Sigmoid colon (tissue), 7 donors: ENCODE measurements at places on chromosomes 2 and 18. TPM values are rescaled to one million over a fixed set of nuclear protein-coding genes. Genes with fewer than 3 reads are reported as not detected.

GRCh38 chr2:4551691-4552474 lies 848.5 kb downstream of the DCDC2C start:
- DNase-seq, result no peak

The PLEKHH2 gene
- total RNA-seq, result 57.9 TPM

- DNase-seq, result no peak
These were observed 241.9 kb downstream of the BCL11A start for GRCh38 chr2:60311524-60311923.

The CLEC4F gene
- not detected for total RNA-seq

DNA sequence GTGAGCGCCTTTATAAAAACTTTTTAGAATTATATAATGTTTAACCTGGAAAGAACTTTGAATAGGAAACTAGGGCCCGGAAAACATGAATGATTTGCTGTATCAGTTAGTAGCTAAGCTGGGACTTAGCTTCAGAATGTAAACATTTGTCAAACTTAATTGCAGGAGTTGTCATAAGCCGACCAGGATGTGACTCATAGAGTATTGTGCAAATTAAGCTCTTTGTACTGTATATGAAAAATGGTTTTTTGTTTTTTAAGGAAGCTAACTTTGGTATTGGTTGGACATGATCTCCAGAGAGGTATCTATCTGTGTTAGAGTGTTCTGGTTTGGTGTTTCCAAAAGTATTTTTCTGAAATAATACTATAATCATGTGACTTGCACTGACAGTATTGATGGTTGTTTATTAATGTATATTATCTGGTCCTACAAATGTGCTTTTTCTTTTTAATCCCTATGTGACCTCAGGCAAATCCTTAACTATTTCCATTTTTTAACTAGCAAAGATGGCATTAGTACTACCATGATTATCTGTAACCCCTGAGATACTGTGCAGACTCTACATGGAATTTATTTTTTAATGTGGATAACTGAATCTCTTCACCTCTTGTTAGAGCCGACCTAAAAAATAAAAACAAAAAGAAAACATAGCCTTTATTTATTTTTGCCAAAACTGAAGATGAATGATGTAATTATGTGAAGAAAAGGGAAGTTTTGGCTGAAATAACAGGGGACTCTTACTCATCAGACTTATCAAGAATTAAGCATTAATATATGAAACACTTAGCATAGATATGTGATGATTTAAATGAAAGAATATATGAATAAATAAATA lies 11.7 kb downstream of the YIPF4 start:
- DNase-seq, result no peak

GRCh38 chr18:71252351-71252865 lies 963.6 kb downstream of the SOCS6 start:
- DNase-seq, result no peak

The STARD6 gene
- not detected for total RNA-seq

DNA sequence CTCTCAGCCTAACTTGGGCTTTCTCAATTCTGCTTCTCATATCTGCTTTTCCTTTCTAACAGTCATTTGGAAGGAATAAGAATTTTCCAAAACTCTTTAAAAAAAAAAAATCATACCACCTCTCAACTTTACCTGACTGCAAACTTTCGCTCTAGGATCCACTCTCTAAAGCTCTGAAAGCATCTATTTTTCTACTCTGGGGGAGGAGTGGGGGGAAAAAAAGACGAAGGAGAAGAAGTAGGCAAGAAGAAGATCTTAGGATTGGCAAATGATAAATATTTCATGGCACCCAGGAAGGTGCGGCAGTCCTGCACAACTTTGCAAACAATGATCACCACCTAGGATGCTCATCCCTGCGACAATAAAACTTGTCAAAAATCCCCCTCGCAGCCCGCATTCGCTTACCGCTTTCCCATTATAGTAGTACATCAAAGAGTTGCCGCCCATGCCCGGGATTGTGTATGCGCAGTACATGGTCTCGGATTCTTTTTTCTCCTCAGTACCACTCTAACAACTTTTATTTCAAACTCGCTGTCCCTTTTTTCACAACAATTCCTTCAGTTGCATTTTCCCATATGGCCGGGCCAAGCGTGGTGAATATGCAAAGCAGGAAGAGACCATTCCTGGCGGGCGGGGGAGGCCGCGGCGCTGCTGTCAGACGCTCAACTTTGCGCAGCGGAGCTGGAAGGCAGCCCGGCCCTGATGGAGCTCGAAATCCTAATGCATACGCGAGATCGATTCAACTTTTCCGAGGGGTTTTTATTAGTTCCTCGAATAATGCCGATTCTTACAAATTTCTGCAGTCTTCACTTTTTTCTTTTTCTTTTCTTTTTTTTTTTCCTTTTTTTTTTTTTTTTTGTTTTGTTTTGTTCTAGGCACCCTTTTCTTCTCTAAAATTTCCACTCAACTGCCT lies 266.5 kb downstream of the TCF4 start:
- peak; percentile 95 for DNase-seq

- DNase-seq, result no peak
These were observed 1640.1 kb upstream of the CELF4 start for GRCh38 chr18:39205565-39206195.

The NEB gene
- 0.49 TPM for total RNA-seq

The GALNT14 gene
- total RNA-seq, result 1.2 TPM

- no peak for DNase-seq
These were observed 17.8 kb downstream of the RASGRP3 start for GRCh38 chr2:33494155-33494779.

- no peak for DNase-seq
These were observed 677.2 kb downstream of the CCDC85A start for GRCh38 chr2:56860991-56861390.

GRCh38 chr18:44286049-44286448 lies 394.6 kb upstream of the SETBP1 start:
- DNase-seq, result no peak

DNA sequence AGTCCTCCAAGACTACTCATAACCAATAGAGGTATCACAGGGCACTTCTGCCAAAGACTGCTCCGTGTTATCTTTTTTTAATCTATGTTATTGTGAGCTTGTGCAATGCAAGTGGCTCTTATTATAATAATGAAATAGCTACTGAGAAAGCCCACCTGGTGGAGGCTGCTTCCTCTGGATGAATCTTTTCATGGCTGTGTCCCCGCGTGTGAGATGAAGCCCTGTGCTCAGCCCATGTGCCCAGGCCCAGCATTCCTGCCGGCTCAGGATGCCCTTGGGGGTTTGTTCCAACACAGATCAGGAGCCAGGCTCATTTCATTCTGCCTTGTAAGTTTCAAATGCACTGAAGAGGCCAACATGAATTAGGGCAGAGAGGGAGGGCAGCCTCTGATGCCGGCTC lies 18.7 kb downstream of the APCDD1 start:
- DNase-seq, result no peak

GRCh38 chr18:75350512-75350839 lies 77.0 kb downstream of the SMIM21 start:
- DNase-seq, result no peak

DNA sequence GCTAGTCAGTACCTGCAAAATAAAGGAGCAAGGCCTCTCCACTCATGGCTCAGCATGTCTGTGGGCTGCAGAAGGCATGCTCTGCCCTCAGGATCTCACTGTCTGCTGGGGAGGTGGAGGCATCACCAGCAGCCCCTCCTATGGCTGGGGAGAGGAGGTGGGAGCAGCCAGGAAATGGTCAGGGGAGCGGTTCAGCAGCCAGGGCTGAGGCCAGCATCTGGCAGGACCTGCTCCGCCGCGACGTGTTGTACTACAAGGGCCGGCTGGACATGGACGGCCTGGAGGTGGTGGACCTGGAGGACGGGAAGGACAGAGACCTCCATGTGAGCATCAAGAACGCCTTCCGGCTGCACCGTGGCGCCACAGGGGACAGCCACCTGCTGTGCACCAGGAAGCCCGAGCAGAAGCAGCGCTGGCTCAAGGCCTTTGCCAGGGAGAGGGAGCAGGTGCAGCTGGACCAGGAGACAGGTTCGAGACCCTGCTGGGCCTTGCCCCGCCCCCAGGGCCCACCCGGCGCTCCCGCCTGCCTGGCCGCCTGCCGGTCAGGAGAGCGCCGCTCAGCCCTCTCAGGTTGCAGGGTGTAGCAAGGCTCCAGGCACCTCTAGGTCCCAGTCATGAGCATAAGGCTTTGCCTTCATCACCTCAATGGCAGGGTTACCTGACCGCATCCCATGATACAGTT lies 49.0 kb downstream of the FAM168B start:
- peak; percentile 61 for DNase-seq

The FSIP2 gene
- 2.1 TPM for total RNA-seq

The MC4R gene
- not detected for total RNA-seq

DNA sequence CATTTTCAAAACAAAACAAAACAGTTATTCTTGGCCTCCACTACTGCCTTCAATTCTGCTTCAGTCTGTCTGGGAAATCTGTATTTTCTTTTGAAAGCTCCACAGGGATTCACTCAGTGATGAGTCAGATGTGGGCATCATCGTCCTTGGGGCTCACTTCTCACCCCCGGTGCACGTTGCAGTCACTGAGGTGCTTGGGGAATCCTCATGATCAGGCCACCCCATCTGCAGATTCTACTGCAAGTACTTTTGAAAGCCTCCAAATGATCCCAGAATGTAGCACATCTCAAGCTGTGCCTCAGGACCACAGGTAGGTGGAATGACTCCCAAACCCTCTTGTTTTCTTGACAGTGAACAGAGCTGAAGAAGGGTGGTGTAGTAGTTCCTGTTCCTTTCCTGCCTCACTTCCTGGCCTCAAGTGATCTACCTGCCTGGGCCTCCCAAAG lies 34.3 kb downstream of the LPIN2 start:
- DNase-seq, result no peak

- DNase-seq, result no peak
These were observed 149.5 kb downstream of the ACOXL start for GRCh38 chr2:110881908-110882307.

DNA sequence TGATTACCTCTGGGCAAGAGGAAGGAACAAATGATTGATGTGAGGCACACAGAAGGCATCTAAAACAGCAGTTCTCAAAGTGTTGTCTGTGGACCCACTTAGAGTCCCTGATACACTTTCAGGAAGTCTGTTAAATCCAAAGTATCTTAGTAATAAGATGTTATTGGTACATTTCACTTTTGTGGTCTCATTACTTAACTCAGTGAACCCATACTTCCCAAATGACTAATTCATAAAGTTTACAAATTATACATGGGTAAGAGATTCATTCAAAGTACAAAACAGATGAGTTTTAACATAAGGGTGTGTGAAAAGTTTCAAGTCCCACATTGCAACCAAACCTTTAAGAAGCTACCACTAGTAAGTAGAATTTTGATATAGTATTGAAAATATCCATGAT lies 440.5 kb downstream of the NUP35 start:
- DNase-seq, result no peak

GRCh38 chr2:2061091-2061696 lies 269.9 kb downstream of the MYT1L start:
- DNase-seq, result no peak

The EHBP1 gene
- 161 TPM for total RNA-seq

The TGFA gene
- 1.1 TPM for total RNA-seq

GRCh38 chr18:45801416-45802004 lies 24.0 kb upstream of the SIGLEC15 start:
- DNase-seq, result no peak

DNA sequence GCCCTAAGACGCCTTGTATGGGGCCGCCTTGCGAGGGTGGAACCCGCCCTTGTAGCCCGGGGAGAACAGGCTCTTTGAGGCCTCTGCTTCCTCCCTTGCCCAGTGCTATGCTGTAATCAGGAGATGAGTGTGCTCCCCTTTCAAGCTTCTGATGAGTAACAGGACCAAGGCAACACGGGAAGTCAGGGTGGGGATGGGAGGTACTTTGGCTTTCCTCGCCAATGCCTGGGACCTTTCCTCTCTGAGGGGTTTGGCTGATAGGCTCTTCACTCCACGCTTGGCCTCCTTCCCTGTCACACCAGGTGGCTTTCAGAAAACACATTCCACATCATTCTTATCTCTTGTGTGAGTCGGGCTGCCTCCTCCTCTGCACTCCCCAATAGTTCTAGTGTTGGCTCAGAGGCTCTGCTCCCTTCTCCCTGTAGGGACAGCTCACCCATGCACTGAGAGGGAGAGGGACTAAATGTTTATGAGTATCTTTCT lies 223.7 kb upstream of the TRIB2 start:
- no peak for DNase-seq

DNA sequence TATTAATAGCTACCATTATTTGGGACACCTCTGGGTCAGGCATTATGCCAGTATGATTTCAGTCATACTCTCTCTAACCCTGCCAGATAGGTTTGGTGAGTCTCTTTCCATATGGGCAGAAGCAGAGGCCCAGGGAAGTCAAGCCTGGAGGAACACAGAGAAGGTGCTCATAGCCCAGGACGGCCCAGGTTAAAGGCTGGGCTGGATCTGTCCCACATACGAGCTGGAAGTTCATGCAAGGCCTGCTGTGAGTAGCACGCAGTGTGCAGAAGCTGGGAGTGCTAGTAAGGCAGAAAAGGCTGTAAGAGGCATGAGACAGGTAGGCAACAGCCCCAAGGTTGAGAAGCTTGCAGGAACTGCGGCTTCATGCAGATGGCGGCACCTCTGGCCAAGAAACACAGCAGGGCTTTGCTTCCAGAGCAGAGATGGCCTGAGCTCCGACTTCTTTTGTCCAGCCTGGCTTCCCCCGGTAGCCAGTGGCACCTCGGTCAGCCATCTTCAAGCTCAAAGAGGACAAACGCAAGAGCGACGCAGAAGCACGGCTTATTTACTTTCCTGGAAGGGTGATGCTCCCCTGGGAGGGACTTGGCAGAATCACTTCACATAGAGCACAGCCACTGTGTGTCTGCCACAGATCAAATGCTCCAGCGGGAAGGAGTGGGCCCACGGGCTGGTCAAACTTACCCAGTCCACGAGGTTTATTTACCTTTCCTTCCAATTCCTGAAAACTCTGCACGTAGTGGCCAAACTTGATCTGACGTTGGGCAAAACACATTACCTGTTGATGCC lies 58.5 kb upstream of the MAP4K4 start:
- DNase-seq, result no peak

- DNase-seq, result no peak
These were observed 41.4 kb downstream of the SCN3A start for GRCh38 chr2:165162466-165162865.

- no peak for DNase-seq
These were observed 53.4 kb downstream of the TPGS2 start for GRCh38 chr18:36775396-36775795.

- no peak for DNase-seq
These were observed 65.9 kb upstream of the NFATC1 start for GRCh38 chr18:79329786-79330185.

- no peak for DNase-seq
These were observed 322.9 kb upstream of the KCNJ3 start for GRCh38 chr2:154375579-154375931.

DNA sequence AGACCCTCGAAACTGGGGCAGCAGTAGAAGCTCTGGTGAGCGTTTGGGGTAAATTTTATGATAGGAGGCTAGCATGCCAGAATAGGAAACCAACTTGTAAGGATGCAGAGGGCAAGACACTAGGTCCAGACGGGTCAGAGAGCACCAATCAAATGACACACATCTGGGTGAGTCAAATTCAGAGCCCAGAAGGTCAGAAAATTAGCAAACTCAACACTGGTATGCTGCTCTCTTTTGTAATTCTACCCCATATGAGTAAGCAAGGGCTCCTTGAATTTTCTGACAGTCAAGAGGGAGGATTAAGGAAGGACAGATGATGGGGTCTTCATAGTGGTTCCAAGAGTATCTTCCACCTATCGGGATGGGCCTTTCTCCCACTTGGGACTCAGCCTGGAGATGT lies 209.8 kb downstream of the BCL2 start:
- DNase-seq, result no peak

- DNase-seq, result no peak
These were observed 203.4 kb downstream of the CTNNA2 start for GRCh38 chr2:79716266-79716665.
